ENCODE measurements at places on chromosomes 5 and 9.

- no peak for DNase-seq
Observed at GRCh38 chr9:137838576-137838975, 39.0 kb upstream of the CACNA1B start.

GRCh38 chr5:127060470-127060985 is 12.8 kb downstream of the C5orf63 start:
- no peak for DNase-seq

DNA sequence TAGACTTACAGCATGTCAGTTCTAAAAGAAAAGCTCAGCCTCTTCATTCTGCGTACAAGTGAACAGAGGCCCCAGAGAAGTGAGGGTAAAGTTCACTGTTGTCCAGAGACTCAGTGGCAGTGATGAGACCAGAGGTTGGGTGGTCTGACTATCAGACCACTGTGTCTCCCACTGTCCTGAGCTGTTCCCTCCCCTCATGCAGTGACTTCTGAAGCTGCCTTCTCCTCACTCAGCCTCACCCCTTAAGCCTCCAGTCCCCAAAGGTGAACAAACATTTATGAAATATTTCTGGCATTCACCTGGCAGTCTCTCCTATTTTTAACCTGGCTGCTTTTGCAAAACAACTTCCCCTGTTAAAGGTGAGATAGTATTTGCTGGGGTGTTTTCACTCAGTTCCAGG is 54.7 kb downstream of the ABLIM3 start:
- DNase-seq: no peak

DNA sequence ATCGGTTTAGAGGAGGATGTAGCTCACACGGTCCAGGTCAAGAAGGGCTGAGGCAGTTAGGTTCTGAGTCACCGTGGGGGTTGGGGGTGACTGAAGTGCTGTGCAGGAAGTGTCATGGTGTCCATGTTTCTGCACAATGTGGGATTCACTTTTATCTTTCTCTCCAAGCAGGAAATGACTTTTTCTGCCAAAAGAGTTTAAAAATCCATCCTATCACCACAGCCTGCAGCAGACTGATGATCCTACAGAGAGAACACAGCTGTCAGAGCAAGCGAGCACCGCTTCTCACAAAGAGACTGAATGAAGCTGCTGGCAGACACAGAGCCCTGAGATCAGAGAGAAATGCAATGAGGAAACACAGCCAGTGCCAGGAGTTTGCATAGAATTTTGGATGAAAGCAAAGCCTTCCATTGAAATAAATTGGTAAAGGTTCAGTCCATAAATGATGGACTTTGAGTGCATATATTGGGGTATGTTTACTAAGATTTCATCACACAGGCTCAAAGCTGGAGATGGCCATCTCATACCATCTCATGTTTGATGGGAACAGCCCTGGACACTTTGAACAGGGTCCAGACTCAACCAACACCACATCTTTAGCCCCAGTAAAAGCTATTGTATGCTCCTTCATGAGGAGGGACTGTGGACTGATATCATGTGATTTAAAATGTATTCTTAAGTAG is 213.9 kb upstream of the FBXL7 start:
- no peak for DNase-seq

DNA sequence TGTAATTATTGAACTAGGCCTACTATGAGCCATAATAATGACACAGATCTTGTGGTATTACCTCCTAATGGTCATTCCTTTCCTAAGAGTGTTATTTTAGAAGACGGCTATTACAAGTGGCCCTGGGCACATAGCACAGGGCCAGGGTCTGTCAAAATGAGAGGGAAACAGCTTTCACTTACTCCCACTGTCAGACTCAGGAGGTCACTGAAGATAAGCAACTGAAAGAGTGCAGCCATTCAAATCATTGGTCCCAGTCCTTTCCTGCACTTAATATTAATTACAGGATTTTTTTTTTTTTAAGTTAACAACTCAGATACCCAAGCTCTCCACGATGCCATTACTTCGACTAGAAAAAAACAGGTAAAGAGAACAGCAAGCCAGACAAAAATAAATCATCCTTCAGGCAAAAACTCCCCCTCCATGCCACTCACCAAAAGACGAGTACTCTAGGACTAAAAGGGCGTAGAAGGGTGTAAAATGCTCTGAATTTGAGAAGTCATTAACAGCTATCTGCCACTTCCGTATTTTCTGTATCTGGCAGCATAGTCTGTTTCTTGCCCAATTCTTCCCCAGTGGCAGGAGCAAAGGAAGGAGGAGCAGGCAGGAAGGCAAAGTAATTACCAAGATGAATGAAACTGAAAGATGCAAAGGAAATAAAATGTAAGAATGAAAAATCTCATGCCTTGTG is 87.4 kb downstream of the ZNF608 start:
- DNase-seq: no peak

DNA sequence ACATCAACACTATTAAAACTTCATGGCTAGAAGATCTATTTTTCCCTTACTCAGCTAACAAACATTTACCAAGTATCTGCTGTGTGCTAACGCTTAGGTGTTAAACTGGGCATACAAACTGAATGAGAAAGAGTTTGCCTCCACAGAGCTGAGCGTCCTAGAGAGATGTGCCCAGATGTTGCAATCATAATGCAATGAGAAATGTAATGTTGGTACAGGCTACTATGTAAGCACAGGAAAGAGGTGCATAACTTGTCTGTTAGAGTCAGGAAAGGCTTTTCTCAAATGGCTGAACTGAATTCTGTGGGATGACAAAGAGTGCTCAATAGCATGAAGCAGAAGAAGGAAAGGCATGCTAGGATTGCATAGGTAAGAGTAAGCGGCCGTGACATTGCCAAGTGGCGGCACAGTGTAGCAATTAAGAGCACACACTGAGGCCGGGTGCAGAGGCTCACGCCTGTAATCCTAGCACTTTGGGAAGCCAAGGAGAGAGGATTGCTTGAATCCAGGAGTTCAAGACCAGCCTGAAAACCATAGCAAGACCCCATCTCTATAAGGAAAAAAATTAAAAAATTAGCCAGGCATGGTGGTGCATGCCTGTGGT is 137.8 kb downstream of the MEF2C start:
- DNase-seq: no peak

DNA sequence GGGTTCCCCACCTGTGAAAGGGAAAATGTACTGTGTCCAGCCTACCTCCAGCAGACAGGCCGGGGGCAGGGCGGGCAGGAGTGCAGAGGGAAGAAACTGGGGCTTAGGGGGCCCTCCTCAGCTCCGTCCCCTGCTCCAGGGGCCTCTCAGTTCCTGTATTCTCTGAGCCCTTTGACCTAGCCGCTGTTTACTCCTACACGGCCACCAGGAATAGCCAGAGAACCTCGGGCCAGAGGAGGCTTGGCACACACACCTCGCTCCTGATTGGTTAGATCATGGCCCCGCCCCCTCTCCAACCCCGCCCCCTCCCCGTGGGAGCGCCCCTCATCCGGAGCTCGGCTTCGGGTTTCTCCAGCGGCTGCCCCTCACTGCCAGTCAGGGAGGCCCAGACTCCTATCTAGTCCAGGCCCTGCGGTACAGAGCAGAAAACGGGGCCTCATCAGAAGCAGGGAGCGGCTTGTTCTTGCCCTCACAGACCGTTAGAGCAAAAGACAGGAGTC is 2.2 kb downstream of the ST6GALNAC6 start:
- no peak for DNase-seq

GRCh38 chr5:34688015-34688810 is 32.1 kb downstream of the RAI14 start:
- no peak for DNase-seq

DNA sequence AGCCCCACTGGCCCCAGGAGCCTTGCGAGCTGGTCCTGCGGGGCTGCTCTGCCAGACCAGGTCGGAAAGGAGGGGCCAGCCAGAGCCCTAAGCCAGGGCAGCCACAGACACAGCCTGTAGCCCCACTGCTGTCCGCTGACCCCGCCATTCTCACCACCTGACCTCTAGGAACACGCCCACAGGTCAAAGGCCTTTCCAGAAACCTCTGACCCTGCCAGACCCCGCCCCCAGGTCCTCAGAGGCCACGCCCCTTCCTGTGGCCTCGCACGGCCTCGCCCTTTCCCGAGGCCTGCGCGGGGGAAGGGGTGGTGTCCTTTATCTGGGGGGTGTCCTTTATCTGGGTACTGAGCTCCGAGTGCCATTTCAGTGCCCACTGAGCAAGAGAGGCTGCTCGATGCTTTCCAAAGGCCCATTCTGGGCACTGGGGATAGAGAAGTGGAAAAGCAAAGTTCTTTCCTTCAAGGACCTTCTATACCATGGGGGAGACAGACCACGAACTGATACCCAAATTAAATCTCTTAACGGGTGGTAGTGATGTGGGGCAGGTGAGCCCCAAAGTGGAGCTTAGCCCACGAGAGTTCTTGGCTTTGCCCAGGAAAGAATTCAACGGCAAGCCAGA is 46.5 kb downstream of the P4HA2 start:
- no peak for DNase-seq

DNA sequence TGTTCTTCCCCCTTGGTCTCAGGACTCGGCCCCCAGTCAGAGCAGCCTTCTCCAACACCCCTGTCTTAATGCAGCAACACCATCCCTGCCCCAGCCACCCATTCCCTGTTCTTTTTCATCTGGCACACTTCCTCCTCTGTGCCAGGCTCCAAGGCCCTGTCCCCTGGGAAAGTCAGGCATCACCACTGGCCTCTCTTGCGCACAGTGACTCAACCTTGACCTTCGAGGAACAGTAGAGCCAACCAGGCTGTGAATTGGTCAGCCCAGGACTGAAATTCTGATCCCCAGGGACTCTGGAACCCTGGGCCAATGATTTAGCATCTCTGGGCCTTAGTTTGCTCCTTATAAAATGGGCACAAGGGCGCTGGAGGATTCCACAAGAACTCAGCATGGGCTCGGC is 10.5 kb upstream of the RALGDS start:
- DNase-seq: no peak

- no peak for DNase-seq
Observed at GRCh38 chr5:151730381-151730780, 28.1 kb downstream of the ATOX1 start.

- DNase-seq: no peak
Observed at GRCh38 chr9:121510766-121511550, 11.3 kb upstream of the GGTA1 start.

GRCh38 chr5:76021936-76022584 is 61.1 kb upstream of the SV2C start:
- no peak for DNase-seq

GRCh38 chr9:137078701-137079400 is 1.5 kb downstream of the UAP1L1 start:
- DNase-seq: no peak

- peak; percentile 50 for DNase-seq
Observed at GRCh38 chr9:131310833-131311554, 21.5 kb downstream of the PLPP7 start.

- no peak for DNase-seq
Observed at GRCh38 chr5:101728933-101729332, 567.2 kb downstream of the SLCO4C1 start.

DNA sequence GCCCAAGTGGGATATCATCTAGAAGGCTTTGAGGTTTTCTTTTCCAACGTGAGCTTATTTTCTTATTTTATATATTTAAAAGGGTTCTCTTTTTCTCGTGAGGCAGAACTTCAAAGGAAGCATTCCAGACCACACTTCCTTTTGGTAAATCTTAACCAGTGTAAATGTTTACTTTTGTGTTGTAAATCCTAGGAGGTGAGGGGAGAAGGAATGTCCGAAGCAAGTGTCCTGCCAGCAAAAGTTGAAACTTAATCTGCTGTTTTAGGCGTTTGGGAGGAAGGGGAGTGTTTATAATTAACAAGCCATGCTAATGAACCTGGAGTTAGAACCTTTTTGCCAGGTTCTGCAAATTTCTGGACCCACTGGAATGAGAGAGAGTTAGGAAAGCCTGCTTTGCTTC is 37.9 kb downstream of the WWC1 start:
- no peak for DNase-seq

DNA sequence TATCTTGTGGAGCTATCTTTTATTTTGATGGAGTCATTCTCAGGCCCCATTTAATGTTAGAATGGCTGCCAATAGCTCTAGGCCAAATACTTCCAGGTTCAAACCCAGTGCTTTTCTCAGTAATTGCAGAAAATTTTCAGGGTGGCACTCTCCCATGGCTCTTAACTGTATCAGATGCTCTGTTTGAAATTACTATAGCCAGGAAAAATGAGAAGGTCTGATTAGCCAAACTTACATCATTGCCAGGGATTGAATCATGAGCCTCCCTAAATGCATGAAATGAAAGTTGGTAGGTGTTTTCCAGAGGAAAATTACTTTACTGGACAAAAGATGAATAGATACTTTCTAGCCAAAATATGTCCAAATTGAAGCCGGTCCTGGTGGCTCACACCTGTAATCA is 404.8 kb downstream of the MAT2B start:
- no peak for DNase-seq

DNA sequence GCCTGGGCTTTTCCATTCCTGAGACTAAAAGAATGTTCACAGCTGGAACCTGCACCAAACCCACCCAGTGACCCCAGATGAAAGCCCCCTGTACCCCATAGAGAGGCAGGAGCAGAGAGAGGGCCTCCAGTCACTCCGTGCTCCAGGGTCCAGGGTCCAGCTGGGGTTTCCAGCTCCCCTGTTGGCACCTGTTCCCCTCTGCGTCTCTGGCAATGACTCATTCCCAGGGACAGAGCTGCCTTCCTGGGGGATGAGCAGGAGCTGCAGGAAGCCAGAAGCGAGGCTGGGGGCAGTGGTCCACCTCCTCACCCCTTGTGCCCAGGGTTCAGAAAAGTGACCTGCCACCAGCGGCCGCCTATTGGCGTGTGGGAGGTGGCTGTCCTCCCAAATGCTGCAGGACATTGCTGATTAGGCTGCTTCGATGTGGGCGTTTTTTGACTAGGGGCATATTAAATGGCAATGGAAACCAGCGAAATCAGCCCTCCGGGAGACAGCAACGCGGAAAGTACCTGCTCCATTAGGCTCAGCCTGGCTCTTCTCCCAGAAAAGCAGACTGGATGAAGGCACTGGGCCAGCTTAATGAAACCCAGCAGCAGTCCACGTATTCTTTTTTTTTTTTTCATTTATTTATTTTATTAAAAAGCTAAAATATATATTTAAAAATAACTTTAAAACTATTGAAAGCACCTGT is 97.4 kb downstream of the DAP start:
- no peak for DNase-seq

GRCh38 chr9:69877852-69878514 is 57.4 kb downstream of the CFAP95 start:
- no peak for DNase-seq

DNA sequence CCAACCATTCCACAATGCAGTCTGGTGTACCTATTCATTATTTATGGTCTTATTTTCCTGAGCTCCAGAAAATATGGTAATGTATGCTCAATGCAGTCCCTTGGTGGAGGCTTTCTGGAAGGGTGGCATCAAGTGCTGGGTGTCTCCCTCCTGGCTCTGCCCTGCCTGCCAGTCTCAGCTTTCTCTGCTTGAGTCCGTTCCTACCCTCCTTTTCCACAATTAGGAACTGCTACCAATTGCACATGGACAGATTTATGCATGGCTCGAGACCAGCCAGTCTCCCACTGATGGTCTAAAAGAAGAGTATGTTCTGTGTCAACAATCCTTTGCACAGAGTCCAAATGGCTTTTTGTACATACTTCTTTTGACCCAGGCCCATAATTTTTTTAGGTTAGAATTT is 189.8 kb downstream of the TLE1 start:
- no peak for DNase-seq

DNA sequence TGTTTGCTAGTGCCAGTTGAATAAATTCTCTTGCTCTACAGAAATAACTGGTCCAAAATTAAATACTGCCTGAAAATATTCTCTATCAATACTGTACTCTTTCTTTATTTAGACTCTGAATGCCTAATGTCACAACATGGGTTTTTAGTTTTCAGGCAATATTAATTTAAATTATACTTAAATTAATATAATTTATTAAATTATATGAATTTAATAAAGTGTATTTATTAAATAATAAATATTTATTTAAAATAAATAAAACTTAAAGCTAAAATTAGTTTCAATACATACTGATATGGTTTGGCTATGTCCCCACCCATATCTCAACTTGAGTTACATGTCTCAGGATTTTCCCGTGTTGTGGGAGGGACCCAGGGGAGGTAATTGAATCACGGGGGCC is 146.0 kb downstream of the PRR16 start:
- no peak for DNase-seq

All from stimulated activated CD4-positive, alpha-beta T cell treated with anti-CD3 and anti-CD28 coated beads, Interleukin-2, amount 100 ng/mL, for 48 hours (primary cell).